Pons (tissue), 1 donor: ENCODE measurements at places on chromosomes 13 and 19.

GRCh38 chr13:111639196-111639705 is 318.8 kb downstream of the TEX29 start:
- no peak for DNase-seq

DNA sequence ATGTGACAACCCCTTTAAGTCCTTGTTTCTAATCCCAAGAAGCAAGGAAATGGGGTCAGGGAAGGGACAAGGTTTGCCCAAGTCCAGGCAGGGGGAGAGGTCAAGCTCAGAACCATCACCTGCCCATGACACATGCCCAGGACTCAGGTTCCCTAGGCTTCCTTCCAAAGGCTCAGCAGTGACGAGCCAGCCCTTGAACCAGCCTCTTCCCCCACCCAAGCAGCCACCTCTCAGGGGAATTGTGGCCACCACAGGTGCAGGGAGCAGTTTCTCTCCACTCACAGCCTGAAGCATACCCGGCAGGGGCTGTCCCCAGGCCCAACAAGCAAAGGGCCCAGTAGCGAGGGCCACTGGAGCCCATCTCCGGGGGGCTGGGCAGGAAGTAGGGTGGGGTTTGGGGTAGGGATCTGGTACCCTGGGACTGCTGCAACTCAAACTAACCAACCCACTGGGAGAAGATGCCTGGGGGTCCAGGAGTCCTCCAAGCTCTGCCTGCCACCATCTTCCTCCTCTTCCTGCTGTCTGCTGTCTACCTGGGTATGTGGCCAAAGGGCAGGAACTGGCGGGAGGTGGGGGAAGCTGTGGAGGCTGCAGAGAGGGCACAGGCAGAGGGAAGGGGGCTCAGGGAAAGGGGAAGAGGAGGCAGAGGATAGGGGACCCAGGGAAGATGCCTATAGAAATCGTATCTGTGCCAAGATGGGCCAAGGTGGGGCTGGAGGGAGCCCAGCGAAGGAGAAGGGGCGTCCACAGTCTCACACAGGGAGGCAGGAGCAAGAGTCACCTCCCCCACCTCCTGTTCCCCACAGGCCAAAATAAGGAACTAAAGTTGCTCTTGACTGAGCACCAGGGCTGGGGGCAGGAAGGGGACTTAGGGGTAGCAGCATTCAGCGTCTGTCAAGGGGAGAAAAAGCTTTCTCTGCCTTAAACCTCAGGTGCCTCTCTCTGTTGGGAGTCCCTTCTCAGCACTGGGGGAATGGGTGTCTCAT is at the start of gene CD79A:
CD79A (plus strand) TSS at position 433 of the 986 bp plus-strand sequence; CDS start at position 459, 26 bp downstream.
- DNase-seq: no peak

- DNase-seq: no peak
These were observed 1623.0 kb downstream of the SLITRK1 start for GRCh38 chr13:82259284-82259683.

DNA sequence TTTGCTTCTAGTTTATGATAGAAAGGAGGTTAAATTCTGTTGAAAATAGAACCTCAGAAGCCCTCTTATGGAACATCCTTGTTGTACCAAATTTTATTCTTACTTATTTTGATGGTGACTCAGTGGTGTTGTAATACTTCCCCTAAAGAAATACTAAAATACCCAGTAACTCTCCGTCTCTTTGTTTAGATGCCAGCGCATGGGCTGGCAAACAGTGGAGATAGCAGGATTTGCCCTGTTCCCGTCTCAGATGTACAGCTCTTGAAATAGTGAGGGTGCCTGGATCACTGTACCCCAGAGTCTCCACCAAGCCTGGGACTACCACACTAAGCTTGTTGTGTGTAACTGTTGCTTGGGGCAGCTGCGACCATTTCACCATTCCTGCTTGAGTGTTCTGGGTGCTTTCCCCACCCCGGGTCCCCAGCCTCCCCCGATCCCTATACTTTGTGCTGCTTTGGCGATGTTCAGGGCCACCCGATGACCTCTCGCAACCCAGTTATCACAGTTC is 67.0 kb upstream of the TEX29 start:
- DNase-seq: no peak

DNA sequence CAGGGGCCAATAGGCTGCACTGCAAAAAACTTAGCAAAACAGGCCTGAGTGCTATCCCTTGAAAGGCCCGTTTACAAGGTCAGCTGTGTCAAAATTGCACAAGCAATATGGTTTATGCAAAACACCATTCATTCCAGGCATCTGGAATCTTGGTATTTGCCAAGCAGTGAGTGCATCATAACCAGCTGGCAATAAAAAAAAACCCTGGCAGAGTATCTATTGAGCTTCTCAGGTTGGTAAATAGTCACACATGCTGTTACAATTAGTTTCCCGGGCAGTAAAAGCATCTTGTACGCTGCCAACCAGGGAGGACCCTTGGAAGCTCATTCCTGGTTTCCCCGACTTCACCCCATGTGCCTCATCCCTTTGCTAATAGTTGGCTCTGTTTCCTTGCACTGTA is 21.3 kb downstream of the ZNF77 start:
- peak; percentile 26 for DNase-seq
